ENCODE measurements at places on chromosomes 3 and 15. TPM values are rescaled to one million over a fixed set of nuclear protein-coding genes. Genes with fewer than 3 reads are reported as not detected.
A peak's percentile ranks its signal among the peaks of the same experiment; 100 is the strongest.

IL5RA gene
- polyA plus RNA-seq = 1.0 TPM

CACNA2D2 gene
- polyA plus RNA-seq = 18.3 TPM

FAH gene
- polyA plus RNA-seq = 42.7 TPM

FEZF2 gene
- polyA plus RNA-seq = not detected

PLOD2 gene
- polyA plus RNA-seq = 162 TPM

MKRN3 gene
- polyA plus RNA-seq = 1.2 TPM

IL12A gene
- 0.63 TPM for polyA plus RNA-seq

DNA sequence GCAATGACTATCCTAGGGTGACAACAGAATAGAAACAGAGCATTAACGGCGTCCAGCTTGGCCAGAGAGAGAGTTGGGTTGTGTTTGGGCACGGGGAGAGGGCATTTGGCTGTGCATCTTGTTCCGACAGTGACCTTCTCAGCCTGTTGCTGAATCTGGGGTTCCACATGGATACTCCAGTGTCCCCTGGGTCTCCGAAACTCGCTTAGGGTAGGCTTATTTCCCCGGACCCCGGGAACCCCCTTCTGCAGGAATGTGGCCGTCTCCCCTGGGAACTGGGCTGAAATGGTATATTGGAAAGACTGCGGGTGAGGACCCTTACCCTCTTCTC is 7.9 kb downstream of the SHOX2 start:
- DNase-seq = no peak

GRCh38 chr15:35141743-35142471 is 56.8 kb upstream of the NANOGP8 start:
- DNase-seq = no peak

GRCh38 chr15:57327985-57328471 is 48.3 kb upstream of the CGNL1 start:
- DNase-seq = no peak

- peak; percentile 16 for DNase-seq
These were observed 44.0 kb downstream of the MFSD1 start for GRCh38 chr3:158845765-158846350.

DNA sequence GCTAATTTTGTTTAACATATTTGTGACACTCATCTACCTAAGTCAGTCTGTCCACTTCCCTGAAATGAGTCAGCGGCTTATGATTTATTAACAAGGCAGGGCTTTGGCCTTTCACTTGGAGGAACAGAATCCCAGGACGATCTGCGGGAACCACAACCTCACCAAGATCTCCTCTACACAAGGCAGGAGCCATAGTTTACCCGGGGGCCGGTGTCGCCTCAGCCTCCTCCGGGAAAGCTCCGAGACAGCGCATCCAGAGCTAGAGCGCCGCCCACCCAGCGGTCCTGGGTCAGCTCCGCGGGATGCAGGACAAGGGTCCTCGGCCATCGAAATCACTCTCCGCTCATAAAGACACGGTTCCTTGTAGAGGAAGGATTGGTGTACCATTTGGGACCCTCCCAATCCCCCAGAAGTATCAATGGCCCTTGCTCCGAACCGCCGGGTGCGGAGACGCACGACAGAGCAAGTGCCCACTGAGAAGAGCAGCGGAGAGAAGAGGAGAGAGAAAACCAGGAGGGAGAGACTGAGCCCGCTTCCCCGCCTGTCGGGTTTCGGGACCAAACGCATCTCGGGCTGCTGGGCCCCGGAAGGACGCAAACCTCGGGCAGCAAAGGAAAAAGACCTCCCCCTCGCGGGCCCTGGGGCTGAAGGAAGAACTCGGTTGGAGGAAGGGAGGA is 13.1 kb upstream of the ALCAM start:
- DNase-seq = peak; percentile 22

DNA sequence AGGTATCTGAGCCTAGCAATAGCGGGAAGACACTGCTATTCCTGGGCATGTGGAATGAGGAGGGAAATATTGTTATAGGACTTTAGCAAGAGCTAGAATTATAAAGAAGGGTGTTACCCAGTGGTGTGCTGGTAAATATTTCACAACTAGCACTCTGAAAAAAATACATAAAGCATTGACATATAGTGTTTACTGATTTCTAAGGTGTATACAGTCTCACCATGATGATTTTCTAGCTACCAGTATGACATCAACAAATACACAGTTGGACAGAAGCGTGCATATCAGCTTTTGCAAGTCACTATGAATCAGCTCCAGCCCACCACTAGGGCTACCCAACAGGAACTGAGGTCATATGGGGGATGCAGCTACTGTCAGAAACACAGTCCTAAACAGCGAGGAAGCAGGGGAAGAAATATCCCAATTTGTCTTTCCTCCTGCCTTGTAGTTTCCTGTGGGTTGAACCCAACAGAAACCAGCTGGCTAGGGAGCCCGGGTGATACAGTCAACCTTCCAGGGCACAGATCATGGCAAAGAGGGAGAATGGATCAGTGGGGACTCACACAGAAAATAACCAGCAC is 39.6 kb downstream of the HGD start:
- no peak for DNase-seq

DNA sequence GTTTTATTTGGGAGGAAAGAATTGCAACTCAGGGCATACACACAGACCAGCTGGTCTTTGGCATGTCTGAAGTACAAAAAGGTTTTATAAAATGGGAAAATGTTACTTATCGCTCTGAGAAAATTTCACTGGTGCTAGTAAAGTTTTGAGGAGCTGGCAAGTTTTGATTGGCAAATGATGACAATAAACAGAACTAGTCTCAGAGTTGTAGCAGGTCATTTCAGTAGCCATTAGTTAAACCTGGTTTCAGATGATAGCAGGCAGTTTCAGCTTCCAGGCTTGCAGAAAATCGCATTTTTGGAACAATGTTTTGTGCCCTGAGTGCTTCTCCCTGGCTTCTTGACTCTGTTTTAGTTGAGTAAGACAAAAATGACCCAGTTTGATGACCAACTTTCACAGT is 10.7 kb downstream of the B2M start:
- no peak for DNase-seq

- no peak for DNase-seq
These were observed 822.4 kb downstream of the VGLL3 start for GRCh38 chr3:86168512-86168911.

GRCh38 chr3:183824761-183825455 is 469 bp downstream of the MAP6D1 start:
- DNase-seq = no peak

DNA sequence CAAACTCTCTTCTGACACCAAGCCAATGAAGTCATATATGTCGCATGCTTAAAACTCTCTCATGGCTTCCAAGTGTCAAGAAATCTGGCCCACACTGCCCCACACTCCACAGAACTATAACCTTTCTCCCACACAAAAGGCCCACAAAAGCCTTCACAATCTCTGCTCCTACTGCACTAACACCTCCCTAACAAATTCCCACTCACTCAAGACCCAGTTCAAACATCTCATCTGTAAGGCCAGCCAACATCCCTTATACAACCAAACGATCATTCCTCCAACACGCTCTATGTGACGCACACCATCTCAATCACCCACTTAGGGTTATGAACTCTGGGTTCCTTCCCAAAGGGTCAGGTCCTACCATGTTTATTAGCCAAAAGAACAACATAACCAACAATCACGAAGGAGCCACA is 13.5 kb downstream of the TBC1D2B start:
- DNase-seq = no peak

GRCh38 chr15:48936666-48937065 is 27.1 kb downstream of the SHC4 start:
- DNase-seq = no peak

DNA sequence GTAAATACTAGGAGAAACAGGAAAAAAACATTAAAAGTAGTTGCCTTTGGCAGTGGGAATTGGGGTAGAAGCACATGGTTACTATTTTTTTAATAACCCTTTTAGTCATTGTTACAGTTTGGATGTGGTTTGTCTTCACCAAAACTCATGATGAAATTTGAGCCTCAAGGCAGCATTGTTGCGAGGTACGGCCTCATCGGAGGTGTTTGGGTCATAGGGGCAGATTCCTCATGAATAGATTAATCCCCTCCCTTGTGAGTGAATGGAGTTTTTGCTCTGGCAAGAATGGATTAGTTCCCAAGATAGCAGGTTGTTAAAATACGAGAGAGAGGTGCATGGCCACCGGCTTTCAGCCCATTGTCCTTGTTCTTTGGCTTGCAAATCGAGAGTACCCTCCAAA is 92.6 kb downstream of the LEKR1 start:
- no peak for DNase-seq

GRCh38 chr3:71514621-71515020 is 68.9 kb downstream of the FOXP1 start:
- no peak for DNase-seq

DNA sequence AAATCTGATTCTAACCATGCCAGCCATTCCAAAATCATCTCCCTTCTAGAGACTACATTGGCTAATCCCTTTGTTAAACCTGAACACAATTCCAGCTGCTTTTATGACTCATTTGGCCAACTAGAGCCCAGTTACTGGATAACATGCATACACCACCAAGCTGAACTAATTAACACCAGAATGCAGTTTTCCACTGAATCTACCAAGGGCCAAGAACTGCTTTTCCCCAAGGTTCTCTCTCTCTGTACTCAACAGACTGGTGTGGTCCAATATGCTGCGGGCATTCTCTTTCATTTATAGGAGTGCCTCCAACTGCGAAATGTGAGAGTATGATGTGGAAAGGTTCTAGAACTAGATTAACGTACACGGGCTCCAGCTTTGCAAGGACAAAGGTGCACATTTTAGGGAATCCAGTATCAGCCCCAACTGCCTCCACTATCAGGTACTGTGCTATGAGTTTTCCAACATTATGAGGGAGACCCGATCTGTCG is 1.5 kb downstream of the CHSY1 start:
- DNase-seq = no peak

DNA sequence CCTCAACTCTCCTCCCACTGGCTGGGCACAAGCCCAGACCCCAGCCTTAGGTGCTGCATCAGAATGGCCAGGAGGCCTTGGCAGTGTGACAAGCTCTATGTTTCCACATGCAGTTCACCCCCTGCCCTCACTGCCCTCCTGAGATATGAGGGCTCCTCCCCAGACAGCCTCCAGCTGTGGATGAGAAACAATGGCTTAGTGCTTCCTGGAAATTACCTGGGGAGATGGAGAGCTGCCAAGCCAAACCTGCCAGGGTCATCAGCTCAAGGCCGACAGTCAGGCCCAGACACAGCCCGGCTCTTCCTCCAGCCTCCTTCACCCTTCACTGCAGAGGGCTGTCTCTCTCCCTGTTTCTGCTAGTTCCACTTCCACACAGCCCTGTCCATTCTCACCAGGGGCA is 76.3 kb downstream of the MYLK start:
- DNase-seq = no peak

- no peak for DNase-seq
These were observed 62.9 kb downstream of the ADCY5 start for GRCh38 chr3:123385981-123386380.

DNA sequence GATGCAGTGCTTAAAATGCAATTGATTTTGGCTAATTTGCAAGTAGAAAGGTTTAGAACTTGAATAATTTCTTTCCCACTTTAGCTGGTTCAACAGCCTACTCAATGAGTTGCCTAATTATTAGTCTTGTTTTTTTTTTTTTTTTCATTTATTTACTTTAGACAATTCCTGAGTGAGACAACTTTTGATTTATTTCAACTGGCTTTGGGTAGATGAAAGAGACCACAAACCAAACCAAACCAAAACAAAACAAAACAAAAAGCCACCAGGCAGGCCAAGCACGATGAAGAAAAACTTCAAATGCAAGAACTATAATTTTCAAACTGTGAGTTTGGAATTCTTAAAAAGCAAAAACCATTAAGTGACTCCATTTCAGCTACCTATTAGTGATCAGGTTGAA is 469.9 kb downstream of the GBE1 start:
- no peak for DNase-seq

GRCh38 chr3:184636741-184637316 is 75.0 kb downstream of the MAGEF1 start:
- no peak for DNase-seq

GRCh38 chr3:9098716-9099675 is 135.7 kb upstream of the RAD18 start:
- DNase-seq = peak; percentile 74

GRCh38 chr3:74267588-74268184 is 346.8 kb downstream of the CNTN3 start:
- DNase-seq = peak; percentile 43

- DNase-seq = peak; percentile 64
These were observed 6.3 kb upstream of the SCN5A start for GRCh38 chr3:38655708-38656300.

DNA sequence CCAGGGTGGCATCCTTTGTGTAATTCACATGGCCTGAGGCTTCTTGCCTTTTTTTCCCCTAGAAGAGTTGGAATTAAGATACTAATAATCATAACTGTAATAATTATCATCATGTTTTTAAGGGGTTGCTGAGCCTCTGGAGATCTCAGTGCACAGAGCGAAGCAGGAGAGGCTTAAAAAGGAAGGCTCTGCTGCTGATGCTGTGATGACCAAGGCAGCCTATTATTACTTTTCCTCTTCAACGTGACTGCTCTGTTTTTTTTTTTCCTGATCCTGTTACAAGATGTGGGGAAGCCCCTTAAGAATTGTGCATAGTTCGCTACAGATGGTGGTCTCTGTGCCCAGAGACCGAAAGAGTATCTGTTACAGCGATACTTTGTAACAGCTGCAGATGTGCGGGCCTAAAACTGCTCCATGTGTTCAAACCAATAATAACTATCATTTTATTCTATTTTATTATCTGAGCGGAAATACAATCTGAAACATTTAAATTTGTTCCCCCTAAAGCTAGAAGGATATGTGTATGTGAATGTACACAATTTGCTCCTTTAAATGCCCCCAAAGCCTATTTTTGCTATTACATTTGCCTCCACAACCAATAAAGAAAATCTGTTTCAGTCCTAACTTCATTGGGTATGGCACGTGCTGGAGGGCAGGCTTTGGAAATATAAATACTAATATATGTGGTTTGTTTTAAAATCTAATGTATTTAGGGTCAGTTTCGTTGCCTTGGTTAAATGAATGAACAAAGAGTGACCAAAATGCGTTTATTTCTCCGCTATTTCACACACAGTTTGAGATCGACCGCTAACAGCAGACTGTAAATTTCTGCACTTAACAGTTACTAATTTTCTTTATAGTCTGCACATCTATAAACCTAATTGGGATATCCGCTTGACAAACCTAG is 4.6 kb downstream of the SHOX2 start:
- no peak for DNase-seq

- DNase-seq = no peak
These were observed 14.8 kb downstream of the MUC13 start for GRCh38 chr3:124919756-124920155.

- DNase-seq = no peak
These were observed 329.9 kb upstream of the ROBO1 start for GRCh38 chr3:80097674-80098073.

DNA sequence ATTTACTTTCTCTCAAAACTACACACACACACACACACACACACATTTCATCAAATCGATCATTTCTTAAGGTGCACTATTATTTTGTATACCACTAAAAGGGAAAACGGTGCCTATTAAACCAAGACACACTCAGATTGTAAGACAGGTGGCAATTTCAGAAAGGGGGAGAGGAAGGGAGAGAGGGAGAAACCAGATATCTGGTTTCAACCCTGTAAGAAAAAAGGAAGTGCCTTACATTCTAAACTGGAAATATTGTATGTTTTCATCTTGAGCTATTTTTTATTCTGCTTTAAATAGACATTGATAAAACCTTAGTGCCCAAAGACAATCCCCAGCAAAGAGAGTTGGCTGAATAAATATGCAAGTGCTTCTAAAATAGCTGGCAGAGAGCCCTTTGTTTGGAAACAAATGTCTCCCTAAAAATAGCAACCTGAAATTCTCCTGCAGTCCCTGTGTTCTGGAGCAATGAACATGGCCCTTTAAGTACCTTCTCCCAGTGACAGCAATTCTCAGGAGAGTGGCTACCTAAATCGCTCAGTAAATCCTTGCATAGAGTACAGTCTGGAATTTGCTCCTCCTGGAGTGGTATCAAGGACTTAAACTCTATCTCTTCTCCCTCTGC is 85.7 kb downstream of the RARB start:
- DNase-seq = no peak

All from renal pelvis (tissue), 12 donors.